Regular cardiac myocyte (primary cell): ENCODE measurements at places on chromosomes 1 and 21. TPM values are rescaled to one million over a fixed set of nuclear protein-coding genes. Genes with fewer than 3 reads are reported as not detected.

Gene NUDT4B
- 7.3 and 29.7 TPM in 2 replicates for total RNA-seq

Gene DNAJC6
- 4.8 and 8.7 TPM in 2 replicates for total RNA-seq

Gene POFUT2
- 39.5 and 76.4 TPM in 2 replicates for total RNA-seq

Gene INSRR
- under 0.01 TPM in 1 of 2 replicates, not detected in the other for total RNA-seq

Gene DRAXIN
- 0.56 and 0.77 TPM in 2 replicates for total RNA-seq
